ENCODE measurements at places on chromosomes 12 and 14.

DNA sequence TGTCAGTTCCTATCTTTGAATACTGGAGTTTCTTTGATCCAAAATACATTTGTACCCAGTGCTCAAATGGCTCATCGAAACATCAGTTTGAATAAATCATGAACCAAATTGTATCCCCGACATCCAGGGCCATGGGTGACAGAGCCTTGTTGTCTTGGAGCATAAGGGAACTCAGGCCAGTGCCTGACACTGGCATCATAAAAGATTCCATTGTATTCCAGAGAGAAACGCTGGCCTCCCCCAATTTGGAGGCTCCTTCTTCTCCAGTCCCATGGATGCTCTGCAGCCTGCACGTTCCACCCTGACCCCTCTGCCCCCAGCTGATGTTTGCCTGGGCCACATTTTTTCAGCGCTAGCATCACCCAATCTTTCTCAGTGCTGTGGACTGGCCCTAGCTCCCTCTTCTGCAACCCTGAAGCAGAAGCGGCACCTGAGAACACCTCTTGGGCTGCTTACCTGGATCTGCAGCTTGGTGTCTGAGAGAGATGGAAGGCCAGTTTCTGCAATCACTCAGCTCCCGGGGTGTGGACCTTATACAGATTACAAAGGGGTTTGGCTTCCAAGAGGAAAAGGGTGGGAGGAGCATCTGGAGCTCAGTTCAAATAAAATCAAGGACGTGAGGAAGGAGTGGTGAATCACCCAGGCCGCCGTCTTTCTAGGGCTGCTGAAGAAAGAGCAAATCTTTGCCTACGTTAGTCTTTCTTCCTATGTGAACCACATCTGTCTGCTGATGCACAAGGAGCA is at the start of gene RNASE1:
RNASE1 (minus strand) TSS at position 504 of the 744 bp plus-strand sequence. CDS start 776 bp downstream, outside the sequence.
- DNase-seq, result no peak

DNA sequence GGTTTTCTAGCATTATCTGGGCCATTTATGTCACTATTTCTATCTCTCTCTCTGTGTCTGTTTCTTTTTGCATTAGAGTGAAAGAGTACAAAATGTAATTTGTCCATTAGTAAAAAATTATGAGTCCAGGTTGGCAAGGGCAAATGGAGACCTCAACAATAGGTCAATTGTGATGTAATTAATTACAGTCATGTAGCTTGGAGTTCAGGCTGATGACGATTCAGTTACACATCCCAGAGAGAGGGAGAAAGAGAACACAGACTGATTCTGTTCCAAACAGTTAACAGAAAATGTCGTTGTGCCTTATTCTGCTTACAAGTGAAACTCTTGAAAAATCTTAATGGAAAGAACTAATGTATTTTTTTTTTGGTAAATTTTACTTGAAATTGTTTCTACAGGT is 83.3 kb downstream of the ATXN7L3B start:
- DNase-seq, result no peak

GRCh38 chr14:64245491-64245890 is 48.7 kb downstream of the ESR2 start:
- no peak for DNase-seq

- no peak for DNase-seq
Measured at GRCh38 chr14:86038387-86039042, 508.6 kb downstream of the FLRT2 start.

GRCh38 chr12:24562771-24563431 is 386.0 kb downstream of the BCAT1 start:
- DNase-seq, result no peak

GRCh38 chr14:53539489-53540126 is 386.5 kb upstream of the DDHD1 start:
- peak; percentile 68 for DNase-seq

DNA sequence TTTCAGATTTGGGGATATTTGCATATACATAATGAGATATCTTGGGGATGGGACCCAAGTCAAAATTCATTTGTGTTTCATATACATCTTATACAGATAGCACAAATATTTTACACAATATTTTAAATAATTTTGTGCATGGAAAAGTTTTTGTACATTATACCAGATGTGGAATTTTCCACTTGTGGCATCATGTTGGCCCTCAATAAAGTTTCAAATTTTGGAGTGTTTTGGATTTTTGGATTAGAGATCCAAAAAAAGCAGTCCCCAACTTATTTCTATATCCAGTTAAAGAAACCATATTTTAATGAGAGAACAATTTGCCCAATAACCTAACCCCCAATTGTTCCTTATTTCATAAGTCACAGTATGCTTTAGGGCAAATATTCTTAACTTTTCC is 4.5 kb downstream of the GNPNAT1 start:
- no peak for DNase-seq

DNA sequence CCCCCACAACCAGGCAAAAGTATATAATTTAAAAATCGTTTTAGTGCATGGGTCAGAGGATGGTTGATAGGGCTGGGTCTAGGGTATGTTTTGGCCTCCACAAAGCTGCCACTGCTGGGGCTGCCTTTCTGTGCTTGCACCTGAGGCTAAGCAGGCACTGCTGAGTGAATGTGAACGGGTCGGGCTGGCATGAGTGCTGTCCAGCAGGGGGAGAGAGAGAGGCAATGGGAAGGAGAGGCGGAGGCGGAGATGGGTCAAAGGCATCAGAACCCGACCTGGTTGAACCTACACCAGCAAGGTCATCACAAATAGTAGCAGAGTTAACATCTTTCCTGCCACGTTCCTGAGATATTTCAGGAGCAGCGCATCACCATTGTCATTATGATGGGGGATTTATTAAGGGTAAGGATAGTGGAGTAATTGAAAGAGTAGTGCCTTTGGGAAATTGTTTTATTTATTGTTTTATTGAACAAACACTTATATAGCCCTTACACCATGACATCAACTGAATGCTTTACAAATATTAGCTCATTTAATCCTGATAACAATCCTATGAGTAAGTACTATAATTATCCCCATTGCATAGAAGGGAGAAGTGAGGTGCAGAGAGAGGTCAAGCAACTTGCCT is 5.8 kb upstream of the NRXN3 start:
- no peak for DNase-seq

- DNase-seq, result no peak
Measured at GRCh38 chr14:101628471-101628966, 67.2 kb downstream of the DIO3 start.

- no peak for DNase-seq
Measured at GRCh38 chr14:22602862-22603261, 4.8 kb downstream of the ABHD4 start.

GRCh38 chr14:20627346-20628027 is 14.0 kb downstream of the OR6S1 start:
- DNase-seq, result no peak

- DNase-seq, result no peak
Measured at GRCh38 chr14:104294628-104294982, 156.2 kb downstream of the KIF26A start.

GRCh38 chr14:53193193-53193592 is 40.1 kb upstream of the DDHD1 start:
- DNase-seq, result no peak

DNA sequence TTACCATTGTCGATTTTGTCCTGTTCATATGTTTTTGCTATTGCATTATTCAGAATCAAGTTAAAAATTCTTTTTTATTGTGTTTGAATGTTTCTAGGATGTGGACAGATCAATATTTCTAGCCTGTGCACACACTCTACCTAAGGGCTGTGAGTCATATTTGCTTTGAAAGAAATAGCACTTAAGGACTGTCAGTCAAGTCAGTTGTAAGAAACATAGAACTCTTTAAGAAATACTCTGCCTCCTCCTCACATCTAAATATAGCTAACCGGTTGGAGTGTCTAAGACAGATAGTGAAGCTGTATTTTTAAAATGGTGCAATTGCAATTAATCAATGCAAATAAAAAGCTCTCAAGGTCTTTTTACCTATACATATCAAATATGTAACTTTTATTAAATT is 17.9 kb upstream of the MGST1 start:
- no peak for DNase-seq

DNA sequence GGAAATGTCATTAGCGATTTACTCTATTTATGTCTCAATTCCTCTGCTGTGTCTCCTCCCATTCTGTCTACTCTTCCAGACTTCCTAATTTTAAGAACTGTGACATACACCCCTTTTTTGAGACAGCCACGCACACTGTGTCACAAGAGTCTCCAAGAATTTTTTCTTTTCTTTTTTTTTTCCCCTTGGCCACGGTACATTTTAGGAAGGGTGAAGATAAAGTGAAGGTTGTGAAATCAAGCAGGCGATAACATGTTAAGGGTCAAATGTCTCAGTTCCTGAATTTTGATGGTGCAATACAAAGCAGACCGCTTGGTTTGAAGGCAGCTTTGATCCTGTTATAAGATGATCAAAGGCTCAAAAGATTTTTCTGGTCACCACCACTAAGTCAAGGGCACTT is 4.3 kb downstream of the OLR1 start:
- DNase-seq, result no peak

DNA sequence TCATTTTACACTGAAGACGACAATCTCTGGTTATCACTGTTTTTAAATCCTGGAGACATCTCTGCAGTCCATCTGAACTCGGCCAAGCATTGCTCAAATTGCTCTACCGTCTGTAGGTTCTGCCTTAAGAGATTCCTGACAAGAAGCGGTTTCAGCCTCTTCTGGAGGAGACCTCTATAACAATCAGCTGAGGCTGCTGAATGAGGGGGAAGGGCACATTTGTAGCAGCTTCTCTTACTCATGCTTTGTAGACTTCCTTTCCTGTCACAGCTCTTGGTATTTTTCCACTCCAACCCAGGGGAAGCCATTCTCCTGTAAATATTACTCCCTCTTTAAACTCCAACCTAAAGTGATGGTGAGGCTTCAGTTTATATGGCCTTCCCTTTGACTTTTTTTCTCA is 3.0 kb downstream of the ARG2 start:
- DNase-seq, result no peak

- DNase-seq, result no peak
Measured at GRCh38 chr12:106289196-106289681, 13.3 kb upstream of the TCP11L2 start.

- no peak for DNase-seq
Measured at GRCh38 chr12:50482571-50482970, 22.2 kb upstream of the DIP2B start.

- DNase-seq, result no peak
Measured at GRCh38 chr14:78605025-78605762, 435.0 kb downstream of the NRXN3 start.

- DNase-seq, result no peak
Measured at GRCh38 chr12:95074766-95075165, 1.3 kb upstream of the NR2C1 start.

- DNase-seq, result peak; percentile 47
Measured at GRCh38 chr14:103314496-103315277, 19.4 kb upstream of the EIF5 start.

DNA sequence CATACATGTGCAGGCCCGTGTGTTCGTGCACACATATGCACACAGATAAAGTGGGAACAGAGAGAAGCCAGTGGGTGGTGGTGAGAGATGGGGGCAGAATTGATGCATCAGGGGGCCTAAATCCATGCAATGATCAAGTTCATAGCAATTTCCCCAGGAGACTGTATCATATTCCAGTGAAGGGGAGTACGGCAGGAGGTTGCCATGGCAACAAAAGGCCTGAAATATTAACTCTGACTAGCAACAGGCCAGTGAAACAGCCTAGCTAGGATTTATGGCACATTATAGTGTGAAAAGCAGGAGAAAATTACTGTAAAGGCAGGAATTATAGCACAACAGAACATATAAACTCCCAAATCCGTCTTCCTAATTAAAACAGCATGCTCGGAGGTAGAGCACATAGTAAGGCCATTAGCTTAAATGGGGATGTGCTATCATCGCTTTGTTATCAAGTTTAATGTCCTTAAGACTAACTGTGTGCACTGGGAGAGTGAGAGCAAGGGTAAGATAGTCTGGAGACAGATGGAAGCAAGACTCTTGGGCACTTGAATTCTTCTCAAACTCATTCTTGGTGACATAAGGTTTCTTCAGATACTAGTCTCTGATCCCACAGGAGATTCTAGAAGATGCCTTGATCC is 806.3 kb downstream of the DIO2 start:
- DNase-seq, result no peak

DNA sequence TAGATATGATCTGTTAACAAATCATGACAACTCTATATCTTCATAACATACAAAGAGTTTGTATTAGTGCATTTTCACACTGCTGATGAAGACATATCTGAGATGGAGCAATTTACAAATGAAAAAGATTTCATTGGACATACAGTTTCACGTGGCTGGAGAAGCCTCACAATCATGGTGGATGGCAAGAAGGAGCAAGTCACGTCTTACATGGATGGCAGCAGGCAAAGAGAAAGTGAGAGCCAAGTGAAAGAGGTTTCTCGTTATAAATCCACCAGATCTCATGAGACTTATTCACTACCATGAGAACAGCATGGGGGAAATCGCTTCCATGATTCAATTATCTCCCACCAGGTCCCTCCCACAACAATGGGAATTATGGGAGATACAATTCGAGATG is 157.6 kb downstream of the DUSP6 start:
- no peak for DNase-seq

- DNase-seq, result no peak
Measured at GRCh38 chr14:64580467-64580866, 30.7 kb downstream of the PPP1R36 start.

DNA sequence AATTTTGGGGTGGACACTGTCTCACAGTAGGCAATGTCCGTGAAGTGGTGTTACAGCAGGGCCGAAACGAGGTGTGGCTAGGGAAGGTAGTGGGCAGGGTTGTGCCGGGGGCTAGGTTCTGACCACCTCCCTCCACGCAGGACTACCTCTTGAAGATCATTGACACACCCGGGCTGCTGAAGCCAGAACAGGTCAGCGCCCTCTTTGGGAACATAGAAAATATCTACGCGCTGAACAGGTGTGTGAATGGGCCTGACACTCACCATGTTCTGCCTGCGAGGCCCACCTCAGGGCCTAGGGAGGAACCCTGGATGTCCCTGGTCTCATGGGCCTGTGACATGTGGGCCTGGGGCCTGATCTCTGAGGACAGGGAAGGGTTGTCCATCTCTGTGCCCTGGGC is 24.6 kb downstream of the PLEKHG3 start:
- no peak for DNase-seq

GRCh38 chr12:108950991-108951739 is 69.7 kb downstream of the SVOP start:
- DNase-seq, result peak; percentile 82

- peak; percentile 65 for DNase-seq
Measured at GRCh38 chr12:3551976-3552725, 61.1 kb downstream of the PRMT8 start.

DNA sequence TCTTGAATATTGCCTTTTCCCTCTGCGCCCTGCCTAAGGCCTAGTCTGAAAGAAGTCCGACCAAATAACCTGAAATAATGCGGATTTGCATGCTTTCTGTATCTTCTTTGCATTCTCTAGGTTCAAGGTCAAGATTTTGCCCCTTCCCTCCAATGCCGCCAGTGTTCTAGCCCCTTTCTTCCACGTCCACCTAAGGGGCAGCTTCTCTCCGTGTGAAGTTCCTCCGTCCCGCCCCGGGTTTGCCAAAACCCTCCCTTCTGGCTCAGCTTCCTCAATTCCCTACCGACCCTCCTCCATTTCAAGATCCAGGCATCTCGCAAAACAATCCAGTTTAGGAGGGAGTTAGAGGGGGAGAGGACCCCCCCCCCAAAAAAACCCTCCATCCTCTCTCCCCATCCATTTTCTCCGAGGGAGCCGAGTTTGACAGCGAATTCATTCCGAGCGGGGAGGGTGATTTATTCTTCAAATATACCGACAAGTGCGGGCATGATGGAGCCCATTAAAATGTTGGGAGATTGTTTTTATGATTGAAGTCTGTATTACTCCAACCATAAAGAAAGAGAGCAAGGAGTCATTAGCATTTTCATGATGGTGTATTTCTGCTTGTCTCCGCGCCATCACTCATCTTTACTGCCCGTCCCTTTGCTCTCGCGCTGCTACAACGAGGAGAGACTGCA is 20.9 kb upstream of the ATP5MC2 start:
- no peak for DNase-seq

All from suprapubic skin (tissue), 4 donors.